ENCODE measurements at places on chromosomes 2 and 18.

DNA sequence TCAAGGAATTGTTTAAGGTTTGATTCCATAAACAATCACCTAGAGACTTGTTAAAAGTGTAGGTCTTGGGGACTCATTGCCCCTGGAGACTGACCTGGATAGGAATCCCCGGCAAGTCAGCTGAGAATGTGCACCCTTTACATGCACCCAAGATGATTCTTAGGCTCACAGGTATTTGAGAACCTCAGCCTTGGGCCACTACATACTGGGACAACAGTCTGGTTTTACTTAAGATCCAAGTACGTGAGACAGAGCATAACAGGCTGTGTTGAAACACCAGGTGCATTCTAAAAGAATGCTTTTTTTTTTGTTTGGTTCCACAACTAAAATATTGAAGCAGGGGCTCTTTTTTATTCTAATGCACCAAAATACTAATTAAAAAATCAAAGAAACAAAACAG lies 215.8 kb downstream of the TMX3 start:
- DNase-seq = no peak
- no peaks in the 10 kb centered on the region for H3K4me1 ChIP-seq
- peaks cover 2% of the 10 kb centered on the region for H3K27me3 ChIP-seq
- no peak overlapping the region for H3K27ac ChIP-seq

DNA sequence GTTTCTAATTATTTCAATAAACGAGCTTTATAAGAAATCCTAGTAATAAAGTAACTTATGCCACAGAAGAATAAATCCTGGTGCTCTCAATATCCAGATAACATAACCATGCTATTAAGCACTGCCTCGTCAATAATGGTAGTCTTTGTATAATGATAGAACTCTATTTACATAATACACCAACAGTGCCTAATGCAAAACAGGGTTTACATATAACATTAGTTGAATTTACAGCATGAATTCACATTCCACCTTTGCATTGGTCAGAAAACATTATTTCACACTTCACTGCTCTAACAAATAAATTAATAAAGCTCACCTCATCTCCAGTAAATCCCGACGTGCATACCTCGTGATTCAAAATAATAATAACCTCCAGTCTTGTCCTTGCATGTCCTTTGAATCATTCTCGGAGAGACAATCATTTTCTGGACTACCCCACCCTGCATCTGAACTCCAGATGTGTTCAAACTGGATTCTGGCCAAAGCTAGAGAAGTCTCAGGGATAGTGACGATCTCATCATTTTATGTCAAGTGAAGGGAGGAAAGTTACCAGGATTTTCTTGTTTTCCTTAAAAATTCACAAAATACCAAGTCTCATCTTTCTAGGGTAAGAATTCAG lies 189.2 kb downstream of the NCKAP5 start:
- H3K27me3 ChIP-seq = no peaks in the 10 kb centered on the region
- H3K27ac ChIP-seq = no peak overlapping the region
- H3K4me3 ChIP-seq = no peak overlapping the region
- DNase-seq = no peak
- no peaks in the 10 kb centered on the region for H3K36me3 ChIP-seq

DNA sequence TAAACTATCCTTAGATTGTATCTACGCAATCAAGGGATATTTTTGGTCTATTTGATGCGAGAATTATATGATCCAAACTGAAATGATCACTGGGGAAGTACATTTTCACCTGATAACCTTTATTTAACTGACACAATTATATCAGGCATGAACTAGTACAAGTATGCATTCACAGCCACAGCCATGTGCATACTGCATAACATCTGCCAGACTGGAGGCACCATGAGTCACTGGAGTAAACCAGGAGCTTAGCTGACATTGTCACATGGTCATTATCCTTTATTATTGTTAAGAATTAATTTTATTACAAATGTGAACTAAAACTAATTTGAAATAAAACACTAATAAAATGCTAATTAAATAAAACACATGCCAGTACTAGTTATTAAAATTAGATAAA lies 1127.1 kb downstream of the DPP10 start:
- H3K4me1 ChIP-seq = no peaks in the 10 kb centered on the region
- H3K27ac ChIP-seq = no peak overlapping the region
- H3K36me3 ChIP-seq = no peaks in the 10 kb centered on the region
- H3K27me3 ChIP-seq = no peaks in the 10 kb centered on the region
- no peak for DNase-seq
- no peak overlapping the region for H3K4me3 ChIP-seq

DNA sequence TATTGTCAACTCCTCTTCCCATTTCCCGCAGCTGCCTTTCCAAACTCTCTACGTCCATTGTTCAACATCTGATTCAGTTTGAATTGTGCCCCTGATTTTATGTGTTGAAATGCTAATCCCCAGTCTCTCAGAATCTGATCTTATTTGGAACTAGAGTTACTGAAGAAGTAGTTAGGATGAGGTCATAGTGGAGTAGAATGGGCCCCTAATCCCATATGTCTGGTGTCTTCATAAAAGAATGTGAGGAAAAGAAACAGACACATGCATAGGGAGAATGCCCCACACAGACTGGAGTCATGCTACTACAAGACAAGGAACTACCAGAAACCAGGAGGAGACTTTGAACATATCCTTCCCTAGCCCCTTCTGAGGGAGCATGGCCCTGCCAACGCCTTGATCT lies 99.2 kb downstream of the LRP1B start:
- H3K4me1 ChIP-seq = no peaks in the 10 kb centered on the region
- H3K36me3 ChIP-seq = no peaks in the 10 kb centered on the region
- no peak overlapping the region for H3K4me3 ChIP-seq
- DNase-seq = no peak

GRCh38 chr2:163401481-163401880 lies 334.3 kb downstream of the FIGN start:
- no peaks in the 10 kb centered on the region for H3K36me3 ChIP-seq
- H3K4me3 ChIP-seq = no peak overlapping the region
- no peaks in the 10 kb centered on the region for H3K27me3 ChIP-seq

DNA sequence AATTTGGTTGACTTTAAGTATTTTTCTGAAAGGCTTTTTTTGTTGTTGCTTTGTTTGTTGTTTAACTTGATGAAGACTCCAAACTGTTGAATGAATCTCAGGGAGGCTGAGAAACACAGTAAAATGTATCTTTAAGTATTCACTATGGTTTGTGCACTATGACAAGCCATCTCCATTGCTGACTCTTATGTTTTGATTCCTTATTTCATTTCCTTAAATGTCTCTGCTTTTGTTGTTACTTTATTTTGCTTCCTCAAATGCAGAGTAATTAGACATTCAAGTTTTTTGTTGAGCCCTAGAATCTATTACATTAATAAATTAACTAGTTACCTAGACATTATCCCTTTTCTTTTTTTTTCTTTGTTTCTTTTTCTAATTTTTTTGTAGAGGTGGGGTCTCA lies 46.3 kb upstream of the SLC39A10 start:
- H3K36me3 ChIP-seq = peaks cover 3% of the 10 kb centered on the region
- no peak overlapping the region for H3K4me3 ChIP-seq
- peaks cover 4% of the 10 kb centered on the region for H3K4me1 ChIP-seq
- no peaks in the 10 kb centered on the region for H3K27me3 ChIP-seq
- H3K27ac ChIP-seq = no peak overlapping the region
- no peak for DNase-seq

- no peak overlapping the region for H3K27ac ChIP-seq
- H3K4me3 ChIP-seq = no peak overlapping the region
- DNase-seq = no peak
- no peaks in the 10 kb centered on the region for H3K27me3 ChIP-seq
- no peaks in the 10 kb centered on the region for H3K36me3 ChIP-seq
Observed at GRCh38 chr2:217707131-217707611, 295.6 kb downstream of the TNS1 start.

GRCh38 chr2:136171223-136171622 lies 53.3 kb upstream of the CXCR4 start:
- H3K27ac ChIP-seq = no peak overlapping the region
- H3K4me1 ChIP-seq = peaks cover 5% of the 10 kb centered on the region

DNA sequence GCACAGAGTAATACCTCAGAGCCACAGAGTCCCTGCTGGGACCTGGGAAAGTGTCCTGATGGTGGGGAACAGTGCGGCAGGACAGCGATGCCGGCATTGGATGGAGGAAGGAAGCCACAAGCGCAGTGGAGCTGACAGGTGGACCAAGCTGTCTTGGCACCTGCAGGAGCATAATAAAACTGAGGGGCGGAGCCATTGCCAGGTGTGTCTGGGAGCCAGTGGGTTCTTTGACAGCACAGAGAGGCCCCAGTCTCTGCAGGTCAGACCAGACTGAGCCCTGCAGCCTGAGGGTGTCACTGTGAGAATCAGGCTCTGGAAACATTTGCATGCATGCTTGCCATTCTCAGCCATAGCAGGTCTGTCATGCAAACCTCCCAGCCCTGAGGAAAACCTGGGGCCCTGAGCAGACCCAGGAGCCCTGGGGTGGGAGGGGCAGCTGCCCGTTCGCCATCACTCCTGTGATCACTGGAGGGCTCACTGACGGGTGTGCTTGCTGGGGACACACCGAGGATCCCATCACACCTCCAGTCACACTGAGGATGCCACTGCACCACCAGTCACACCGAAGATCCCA lies 210.5 kb upstream of the HDAC4 start:
- H3K4me1 ChIP-seq = no peaks in the 10 kb centered on the region
- no peak overlapping the region for H3K4me3 ChIP-seq
- no peaks in the 10 kb centered on the region for H3K36me3 ChIP-seq
- peaks cover 12% of the 10 kb centered on the region for H3K27me3 ChIP-seq

DNA sequence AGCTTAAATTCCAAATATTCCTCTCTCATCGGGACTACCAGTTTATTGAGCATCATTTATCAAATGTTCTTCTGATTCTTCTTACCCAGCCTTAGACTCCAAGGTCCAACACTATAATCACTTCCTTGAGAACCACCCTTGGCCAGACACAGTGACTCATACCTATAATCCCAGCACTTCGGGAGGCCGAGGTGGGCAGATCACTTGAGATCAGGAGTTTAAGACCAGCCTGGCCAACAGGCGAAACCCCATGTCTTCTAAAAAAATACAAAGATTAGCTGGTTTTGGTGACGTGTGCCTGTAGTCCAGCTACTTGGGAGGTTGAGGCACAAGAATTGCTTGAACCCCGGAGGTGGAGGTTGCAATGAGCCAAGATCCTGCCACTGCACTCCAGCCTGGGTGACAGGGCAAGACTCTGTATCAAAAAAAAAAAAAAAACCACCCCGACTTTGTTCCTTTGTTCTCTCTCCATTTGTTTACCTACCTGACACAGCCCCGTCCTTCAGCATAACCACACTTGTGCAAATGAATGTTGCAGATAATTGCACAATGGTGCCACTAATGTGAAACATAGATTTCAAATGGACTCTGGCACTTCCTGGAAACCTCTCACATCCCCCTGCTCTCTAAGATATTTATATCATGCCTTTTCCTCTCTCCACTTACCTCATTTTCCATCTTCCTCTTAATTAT lies 38.9 kb upstream of the LPIN2 start:
- peak overlapping the region; percentile 0 for H3K27ac ChIP-seq
- DNase-seq = no peak
- peaks cover 14% of the 10 kb centered on the region for H3K36me3 ChIP-seq
- peaks cover 2% of the 10 kb centered on the region for H3K27me3 ChIP-seq
- peaks cover 14% of the 10 kb centered on the region for H3K4me1 ChIP-seq
- H3K4me3 ChIP-seq = no peak overlapping the region

GRCh38 chr18:55982992-55983391 lies 395.0 kb upstream of the TCF4 start:
- no peaks in the 10 kb centered on the region for H3K27me3 ChIP-seq
- H3K36me3 ChIP-seq = no peaks in the 10 kb centered on the region
- no peak overlapping the region for H3K4me3 ChIP-seq
- no peaks in the 10 kb centered on the region for H3K4me1 ChIP-seq
- DNase-seq = no peak

GRCh38 chr2:141423124-141423523 lies 707.7 kb downstream of the LRP1B start:
- H3K4me1 ChIP-seq = no peaks in the 10 kb centered on the region
- DNase-seq = no peak
- H3K27ac ChIP-seq = no peak overlapping the region

DNA sequence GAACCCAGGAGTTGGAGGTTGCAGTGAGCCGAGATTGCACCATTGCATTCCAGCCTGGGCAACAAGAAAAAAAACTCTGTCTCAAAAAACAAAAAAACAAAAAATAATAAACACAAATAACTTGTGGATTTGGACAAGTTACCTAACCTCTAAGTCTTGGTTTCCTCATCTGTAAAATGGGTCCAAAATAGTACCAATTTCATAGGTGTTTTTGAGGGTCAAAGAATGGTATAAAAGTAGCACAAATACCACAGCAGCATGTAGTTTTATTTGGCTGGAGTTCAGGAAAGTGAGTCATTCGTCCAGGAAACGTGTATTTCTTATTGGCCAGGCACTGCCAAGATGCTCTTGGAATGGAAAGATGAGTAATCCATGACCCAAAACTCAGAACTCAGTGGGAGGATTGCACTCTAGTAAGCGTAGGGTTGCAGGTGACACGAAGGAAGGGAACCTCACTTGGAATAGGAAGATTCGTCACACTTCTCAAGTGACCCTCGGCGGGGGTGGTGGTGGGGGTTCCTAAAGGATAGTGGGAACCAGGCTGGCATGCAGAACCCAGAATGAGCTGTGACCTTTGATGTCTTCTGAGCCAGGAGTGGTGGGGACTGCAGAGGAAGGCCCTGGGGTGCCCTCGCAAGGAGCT lies 24.4 kb downstream of the GRHL1 start:
- H3K27me3 ChIP-seq = peaks cover 20% of the 10 kb centered on the region
- no peaks in the 10 kb centered on the region for H3K36me3 ChIP-seq
- H3K27ac ChIP-seq = no peak overlapping the region
- peaks cover 11% of the 10 kb centered on the region for H3K4me1 ChIP-seq

DNA sequence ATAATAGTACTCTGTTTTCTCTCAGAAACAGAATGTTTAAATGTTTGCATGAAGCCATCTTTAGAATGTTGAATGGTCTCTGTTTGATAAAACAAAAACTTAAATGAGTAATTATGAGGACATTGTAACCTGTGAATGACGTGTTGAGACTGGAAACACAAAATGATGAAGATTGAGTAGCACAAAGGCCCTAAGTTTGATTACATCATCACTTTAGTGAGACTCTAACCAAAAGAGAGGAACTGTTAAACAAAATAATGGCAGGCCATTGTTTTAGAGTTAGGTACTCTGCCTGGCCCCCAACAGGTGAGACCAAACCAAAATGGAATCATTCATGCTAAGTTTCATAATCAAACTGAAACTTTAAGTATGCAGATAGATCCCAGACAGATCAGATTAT lies 1561.7 kb upstream of the SLC39A10 start:
- no peaks in the 10 kb centered on the region for H3K4me1 ChIP-seq
- no peak for DNase-seq
- no peaks in the 10 kb centered on the region for H3K36me3 ChIP-seq
- H3K27ac ChIP-seq = no peak overlapping the region
- no peak overlapping the region for H3K4me3 ChIP-seq

- H3K27ac ChIP-seq = no peak overlapping the region
- DNase-seq = no peak
- H3K27me3 ChIP-seq = no peaks in the 10 kb centered on the region
Observed at GRCh38 chr2:207855591-207855990, 85.9 kb upstream of the FZD5 start.

GRCh38 chr2:195535911-195536522 lies 121.0 kb upstream of the SLC39A10 start:
- H3K27ac ChIP-seq = peak overlapping the region; percentile 95
- H3K27me3 ChIP-seq = no peaks in the 10 kb centered on the region
- H3K4me1 ChIP-seq = peaks cover 70% of the 10 kb centered on the region
- peak overlapping the region; percentile 85 for H3K4me3 ChIP-seq
